ENCODE measurements at places on chromosomes 4 and X.

- no peak for DNase-seq
Measured at GRCh38 chr4:23368081-23368697, 521.7 kb downstream of the PPARGC1A start.

DNA sequence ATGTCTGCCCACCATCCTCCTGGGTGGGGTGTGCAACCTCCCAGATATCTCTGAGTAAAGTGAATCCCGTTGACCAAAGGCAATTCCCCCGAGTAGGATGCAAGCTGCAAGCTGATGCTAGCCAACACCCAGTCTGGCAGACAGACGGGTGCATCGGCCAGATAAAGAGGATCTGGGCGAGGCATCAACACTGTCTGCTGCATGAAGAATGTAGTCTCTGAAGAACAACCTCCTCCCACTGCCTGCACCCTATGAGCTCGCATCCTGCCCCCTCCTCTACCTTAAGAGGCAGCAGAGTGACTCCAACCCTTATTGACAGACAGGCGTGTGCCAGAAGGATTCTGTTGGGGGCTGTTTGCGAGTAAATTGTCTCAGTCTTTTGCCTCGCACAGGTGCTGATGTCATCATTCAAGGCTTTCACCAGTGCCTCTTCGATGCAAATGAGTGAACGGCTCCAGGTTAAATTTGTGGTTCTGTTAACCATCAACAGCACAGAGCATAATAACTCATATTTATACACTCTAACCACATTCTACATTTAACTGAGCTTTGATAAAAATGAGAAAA, 546.9 kb downstream of the BCOR start:
- no peak for DNase-seq

- DNase-seq, result no peak
Measured at GRCh38 chr4:187179086-187180058, 455.7 kb upstream of the FAT1 start.

DNA sequence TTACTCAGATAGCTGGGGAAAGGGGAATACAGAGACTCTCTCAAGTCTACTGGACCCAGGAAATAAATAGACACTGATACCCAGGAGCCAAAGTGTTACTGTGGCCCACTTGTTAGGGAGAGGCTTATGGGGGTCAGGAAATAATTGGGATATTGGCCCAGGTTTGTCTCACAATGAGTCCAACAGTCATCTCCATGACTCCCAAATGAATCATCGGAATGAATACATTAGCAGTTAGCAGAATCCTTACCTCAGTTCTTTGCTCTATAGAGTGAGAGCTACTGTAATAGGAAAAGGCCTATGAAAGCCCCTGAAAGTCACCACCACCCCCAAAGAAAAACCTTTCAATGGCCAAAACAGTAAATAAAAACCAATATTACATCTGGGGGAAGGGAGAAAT, 42.4 kb upstream of the ARHGEF6 start:
- no peak for DNase-seq

- no peak for DNase-seq
Measured at GRCh38 chr4:30601070-30601865, 118.9 kb upstream of the PCDH7 start.

- peak; percentile 14 for DNase-seq
Measured at GRCh38 chr4:169410839-169411770, 140.3 kb upstream of the SH3RF1 start.

DNA sequence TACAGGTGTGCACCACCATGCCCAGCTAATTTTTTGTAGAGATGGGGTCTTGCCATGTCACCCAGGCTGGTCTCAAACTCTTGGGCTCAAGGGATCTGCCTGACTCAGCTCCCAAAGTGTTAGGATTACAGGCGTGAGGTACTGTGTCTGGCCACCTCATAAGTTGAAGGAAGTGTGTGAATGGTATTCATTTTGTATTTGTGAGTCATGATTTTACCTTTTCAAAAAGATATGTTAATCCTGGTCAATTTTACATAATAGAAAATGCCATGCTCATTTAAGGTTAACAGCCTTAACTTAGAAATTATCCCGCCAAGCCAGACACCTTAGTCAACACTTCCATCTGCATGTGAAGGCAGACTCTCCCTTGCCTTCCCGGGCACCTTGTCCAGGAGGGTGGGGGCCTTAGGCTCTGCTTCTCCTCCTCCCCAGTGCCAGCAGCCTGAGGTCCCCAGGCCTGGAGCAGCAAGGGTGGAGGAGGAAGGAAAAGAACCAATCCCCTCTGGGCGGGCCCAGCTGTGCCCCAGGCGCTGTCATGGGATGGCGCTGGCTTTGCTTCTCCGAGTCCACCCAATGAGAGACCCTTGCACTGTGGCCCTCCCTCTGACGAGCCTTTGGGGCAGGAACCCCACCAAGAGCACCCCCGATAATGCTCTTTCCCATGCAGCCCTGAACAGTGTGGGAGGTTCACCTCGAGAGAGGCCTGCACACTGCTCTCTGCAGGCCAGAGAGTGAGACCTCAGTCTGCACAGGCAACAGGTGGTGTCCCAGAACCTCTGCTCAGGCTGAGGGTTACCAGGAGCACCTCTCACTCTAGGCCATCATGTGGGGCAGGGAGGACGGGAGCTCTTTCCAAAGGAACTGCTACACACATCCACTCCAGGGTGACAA, 37.3 kb downstream of the RNF212 start:
- no peak for DNase-seq

GRCh38 chr4:105236202-105236915, 89.7 kb downstream of the TET2 start:
- no peak for DNase-seq

DNA sequence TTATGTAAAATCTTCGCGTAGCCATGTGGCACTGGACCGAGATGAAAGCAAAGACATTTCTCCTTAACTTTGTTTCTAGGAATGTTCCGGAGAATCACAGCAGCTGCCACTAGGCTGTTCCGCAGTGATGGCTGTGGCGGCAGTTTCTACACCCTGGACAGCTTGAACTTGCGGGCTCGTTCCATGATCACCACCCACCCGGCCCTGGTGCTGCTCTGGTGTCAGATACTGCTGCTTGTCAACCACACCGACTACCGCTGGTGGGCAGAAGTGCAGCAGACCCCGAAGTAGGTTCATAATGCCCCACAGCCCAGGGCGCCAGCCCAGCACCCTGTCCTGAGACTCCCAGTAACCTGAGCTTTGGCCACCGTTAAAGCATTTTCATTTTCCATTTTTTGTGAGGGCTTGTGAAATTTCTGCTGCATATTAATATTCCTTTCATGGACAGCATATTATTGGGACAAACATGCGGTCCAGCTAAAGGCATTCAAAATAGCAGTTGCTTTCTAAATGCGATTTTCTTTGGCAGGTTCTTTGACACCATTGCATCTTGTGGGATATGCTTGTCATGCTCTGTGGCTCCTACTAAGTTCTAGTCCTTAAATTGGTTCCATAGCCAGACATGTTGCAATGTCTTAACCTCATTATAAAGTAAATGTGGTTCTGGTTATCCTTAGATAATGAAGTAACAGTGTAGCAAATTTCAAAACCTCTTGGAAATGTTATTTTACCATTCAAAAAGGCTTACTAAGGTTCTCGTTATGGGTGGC, 49.1 kb upstream of the MSANTD1 start:
- no peak for DNase-seq

GRCh38 chrX:74788545-74789086, 136.6 kb downstream of the NEXMIF start:
- DNase-seq, result no peak

DNA sequence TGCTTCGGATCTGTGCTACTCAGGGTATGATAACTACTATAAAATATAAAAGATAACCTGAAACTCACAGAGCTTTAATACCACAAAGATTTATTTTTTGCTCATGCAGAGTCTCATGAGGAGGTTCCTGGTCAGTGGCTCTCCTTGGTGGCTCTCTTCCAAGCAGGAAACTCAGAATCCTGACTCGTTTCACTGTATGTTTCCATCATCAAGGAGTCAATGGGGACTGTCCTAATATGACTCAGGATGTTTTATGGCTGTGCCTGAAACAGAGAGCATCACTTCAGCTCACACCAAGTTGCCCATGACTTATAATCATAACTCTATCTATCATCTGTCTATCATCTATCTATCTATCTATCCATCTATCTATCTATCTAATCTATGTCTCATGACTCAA, 620.8 kb upstream of the NR3C2 start:
- no peak for DNase-seq

- DNase-seq, result peak; percentile 9
Measured at GRCh38 chr4:15779306-15779705, 1.2 kb downstream of the CD38 start.

DNA sequence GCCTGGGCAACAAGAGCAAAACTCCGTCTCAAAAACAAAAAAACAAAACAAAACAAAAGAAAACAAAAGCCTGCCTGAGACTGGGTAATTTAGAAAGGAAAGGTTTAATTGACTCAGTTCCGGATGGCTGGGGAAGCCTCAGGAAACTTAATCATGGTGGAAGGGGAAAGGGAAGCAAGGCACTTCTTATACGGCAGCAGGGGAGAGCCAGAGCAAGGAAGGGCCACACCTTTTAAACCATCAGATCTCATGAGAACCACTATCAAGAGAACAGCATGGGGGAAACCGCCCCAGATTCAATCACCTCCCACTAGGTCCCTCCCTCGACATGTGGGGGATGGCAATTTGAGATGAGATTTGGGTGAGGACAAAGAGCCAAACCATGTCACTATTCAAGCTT, 122.2 kb downstream of the UBE2K start:
- DNase-seq, result no peak

DNA sequence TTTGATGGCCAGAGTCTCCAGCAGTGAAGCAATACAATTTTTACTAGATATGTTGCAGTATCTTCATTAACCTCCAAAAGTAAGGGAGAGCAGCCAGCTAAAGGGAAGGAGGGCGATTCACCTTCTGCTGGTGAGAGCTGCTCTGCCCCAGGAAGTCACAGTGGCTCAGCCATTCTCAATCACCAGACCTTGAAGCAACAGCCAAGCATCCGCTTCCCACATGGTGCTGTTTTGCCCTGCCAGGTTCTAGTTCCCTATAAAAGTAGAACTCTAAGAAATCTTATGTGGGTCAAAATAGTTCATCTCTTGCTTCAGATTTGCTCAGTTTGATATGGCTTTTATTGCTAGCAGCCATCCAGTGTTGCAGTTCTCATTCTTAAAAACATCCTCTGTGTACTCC, 166.8 kb downstream of the STIM2 start:
- no peak for DNase-seq

DNA sequence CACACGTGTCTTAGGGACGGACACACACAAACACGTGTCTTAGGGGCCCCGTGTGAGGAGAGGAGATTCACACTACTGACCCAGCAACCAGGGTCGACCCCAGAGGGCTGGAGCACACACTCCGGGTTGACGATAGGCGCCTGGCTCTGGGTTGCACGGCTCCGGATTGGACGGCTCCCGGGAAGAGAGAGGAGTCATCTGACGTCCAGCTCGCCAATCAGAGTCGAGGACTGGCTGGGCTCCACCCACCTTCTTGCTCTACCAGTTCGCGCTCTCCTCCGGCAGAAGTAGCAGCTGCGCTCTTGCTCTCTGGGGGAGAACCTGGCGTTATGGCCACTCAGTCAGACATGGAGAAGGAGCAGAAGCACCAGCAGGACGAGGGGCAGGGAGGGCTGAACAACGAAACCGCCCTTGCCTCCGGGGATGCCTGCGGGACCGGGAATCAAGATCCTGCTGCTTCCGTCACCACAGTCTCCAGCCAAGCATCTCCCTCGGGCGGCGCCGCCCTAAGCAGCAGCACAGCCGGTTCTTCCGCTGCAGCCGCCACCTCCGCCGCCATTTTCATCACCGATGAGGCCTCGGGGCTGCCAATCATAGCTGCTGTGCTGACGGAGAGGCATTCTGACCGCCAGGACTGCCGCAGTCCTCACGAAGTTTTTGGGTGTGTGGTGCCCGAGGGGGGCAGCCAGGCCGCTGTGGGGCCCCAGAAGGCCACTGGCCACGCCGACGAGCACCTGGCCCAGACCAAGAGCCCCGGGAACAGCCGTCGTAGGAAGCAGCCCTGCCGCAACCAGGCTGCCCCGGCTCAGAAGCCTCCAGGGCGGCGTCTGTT, 74.3 kb downstream of the NUDT10 start:
- no peak for DNase-seq

DNA sequence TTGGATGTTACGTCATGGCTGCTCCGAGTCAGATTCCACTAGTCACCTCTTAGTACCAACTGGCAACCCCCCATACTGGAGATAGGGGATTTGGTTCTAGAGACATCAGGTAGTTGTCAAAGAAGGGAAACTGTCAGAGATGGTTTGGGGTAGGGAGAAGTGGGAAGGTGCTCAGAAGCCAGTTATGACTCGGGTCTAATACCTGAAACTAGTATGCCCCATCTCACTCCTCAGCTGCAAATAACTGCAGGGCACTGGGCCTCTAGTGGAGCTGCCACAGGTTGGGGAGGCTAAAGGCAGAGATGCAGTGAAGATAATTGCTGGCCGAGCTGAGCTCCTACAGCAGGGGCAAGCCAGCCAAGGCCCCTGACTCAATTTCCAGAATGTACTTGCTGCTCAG, 30.0 kb downstream of the OTUD6A start:
- no peak for DNase-seq

DNA sequence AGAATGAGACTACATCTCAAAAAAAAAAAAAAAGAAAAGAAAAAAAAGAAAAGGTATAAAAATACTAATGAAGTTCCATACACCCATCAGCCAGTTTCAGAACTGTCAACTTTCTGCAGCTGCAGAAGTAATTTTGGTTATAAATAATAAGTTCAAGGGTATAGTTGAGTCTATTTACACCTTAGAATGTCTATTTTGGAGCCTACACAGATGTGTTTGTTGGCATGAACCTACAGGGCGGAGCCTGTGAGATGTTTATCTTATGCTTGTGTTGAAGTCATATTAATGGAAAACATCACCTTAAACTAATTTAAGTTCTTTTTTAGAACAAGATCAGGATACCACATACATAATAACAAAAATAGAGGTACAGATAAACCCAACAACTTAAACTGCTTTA, 85.8 kb downstream of the RAPGEF2 start:
- DNase-seq, result no peak

DNA sequence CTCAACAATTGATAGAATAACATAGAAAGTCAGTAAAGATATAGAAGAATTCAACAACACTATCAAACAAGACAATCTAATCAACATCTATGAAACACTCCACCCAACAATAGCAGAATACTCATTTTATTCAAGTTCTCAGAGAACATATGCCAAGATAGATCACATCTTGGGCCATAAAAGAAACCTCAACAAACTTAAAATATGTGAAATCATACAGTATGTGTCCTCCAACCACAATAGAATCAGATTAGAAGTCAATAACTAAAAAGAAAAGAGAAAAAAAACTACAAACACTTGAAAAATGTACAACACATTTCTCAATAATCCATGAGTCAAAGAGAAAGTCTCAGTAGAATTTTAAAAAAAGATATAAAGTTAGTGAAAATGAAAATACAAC, 78.6 kb upstream of the LDB2 start:
- DNase-seq, result no peak

GRCh38 chr4:184583738-184584502, 65.3 kb downstream of the CASP3 start:
- no peak for DNase-seq

DNA sequence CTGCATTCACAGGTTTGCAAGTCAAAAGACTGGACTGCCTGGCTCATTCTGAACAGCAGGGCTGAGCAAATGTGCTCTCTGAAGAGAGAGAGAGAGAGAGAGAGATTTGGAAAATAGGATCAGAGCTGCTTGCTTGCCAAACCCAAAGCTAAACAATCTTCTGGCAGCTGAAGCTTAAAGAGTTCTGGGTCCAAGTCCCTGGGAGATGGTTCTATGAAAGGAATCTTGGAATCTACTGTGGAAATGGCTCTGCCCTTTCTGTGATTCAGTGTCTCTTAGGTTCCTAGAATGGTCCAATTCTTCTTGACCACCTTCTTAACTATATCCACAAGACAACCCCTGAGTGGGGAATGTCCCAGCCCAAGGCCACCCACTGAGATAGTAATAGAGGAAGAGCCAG, 66.1 kb upstream of the EFNB1 start:
- DNase-seq, result no peak
